CD4-positive, alpha-beta T cell treated with Interferon alpha-2 for 1 hour (primary cell): ENCODE measurements at places on chromosomes 13 and 19.

GRCh38 chr13:78398743-78399410 lies 204.5 kb downstream of the POU4F1 start:
- no peak for DNase-seq

DNA sequence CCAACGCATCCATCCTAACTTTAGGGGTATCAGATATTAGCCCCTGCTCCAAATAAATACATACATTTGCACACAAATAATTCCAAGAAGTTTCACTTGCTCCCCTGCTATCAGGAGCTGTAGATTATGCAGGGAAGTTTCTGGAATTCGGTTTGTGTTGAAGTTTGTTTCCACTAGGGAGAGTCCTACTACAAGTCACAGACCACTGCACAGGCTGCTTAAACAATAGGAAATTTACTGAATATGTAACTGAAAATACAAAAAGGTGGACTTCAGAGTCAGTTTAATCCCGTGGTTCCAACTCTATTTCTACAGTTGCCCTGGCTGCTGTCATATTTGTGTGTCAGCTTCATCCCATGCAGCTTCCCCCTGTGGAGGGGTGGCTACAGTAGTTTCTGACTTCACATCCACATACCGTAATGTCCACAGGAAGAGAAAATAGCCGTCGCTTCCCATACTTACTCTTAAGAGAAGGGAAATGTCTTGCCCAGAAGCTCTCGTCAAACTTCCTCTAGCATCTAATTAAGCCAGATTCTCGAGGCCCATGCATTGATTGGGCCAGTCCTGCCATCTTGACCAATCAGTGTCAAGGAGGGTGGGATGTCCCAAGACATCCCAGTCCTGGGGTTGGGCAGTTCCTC lies 286.6 kb downstream of the COG6 start:
- DNase-seq: no peak

GRCh38 chr13:97002581-97002980 lies 8.3 kb upstream of the OXGR1 start:
- DNase-seq: no peak

DNA sequence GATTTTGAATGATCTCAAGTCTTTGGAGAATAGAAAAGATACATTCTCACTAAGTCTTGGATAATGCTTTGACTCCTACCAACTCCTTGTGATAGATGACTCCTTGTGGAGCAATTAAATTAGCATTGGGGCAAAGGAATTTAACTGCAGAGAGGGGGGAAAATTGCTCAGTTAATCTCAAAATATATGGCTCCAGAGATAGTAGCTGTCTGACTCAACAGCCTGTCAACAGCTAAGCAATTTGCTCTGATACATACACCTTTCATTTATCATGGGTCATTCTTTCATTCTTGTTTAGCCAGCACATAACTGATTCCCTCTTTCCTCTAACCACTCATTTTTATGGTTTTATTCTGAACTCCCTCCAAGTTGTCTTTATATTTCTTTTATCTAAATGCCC lies 225.6 kb upstream of the OBI1 start:
- no peak for DNase-seq

GRCh38 chr13:47134939-47135489 lies 238.2 kb upstream of the HTR2A start:
- no peak for DNase-seq

DNA sequence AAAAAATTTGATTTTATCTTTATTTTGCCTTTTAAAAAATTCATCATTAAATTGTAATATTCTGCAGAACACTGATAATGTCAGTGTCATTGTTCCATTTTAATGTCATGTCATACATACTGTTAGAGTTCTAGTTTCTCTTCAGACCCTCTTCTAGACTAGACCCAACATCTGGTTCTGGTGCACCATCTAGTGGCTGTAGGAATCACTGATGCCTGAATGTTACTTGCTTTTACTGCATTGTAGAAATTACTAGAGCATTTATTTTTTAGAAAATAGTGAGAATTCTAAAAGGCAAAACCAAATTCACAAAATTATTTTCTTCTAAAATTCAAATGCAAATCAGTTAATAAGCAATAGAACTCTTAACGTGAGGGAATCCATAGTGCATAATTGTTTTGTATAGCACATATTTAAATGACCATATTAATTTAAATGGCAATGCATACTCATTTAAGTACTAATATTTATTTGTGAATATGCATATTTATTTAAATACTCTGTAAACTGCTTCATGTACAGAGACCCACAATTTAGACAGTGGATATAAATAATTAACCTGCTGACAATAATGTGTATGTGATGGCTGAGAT lies 425.7 kb downstream of the KLF12 start:
- DNase-seq: peak; percentile 81

DNA sequence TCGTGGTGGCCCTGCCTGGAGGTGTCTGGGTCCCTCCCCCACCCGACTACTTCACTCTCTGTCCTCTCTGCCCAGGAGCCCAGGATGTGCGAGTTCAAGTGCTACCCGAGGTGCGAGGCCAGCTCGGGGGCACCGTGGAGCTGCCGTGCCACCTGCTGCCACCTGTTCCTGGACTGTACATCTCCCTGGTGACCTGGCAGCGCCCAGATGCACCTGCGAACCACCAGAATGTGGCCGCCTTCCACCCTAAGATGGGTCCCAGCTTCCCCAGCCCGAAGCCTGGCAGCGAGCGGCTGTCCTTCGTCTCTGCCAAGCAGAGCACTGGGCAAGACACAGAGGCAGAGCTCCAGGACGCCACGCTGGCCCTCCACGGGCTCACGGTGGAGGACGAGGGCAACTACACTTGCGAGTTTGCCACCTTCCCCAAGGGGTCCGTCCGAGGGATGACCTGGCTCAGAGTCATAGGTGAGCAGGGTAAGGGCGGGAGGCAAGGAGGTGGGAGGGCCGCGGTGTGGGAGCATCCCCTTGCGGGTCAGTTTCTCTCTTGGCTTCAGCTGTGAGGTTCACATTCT lies 19.2 kb downstream of the NECTIN2 start:
- no peak for DNase-seq

GRCh38 chr13:26614721-26615120 lies 57.2 kb downstream of the WASF3 start:
- no peak for DNase-seq

DNA sequence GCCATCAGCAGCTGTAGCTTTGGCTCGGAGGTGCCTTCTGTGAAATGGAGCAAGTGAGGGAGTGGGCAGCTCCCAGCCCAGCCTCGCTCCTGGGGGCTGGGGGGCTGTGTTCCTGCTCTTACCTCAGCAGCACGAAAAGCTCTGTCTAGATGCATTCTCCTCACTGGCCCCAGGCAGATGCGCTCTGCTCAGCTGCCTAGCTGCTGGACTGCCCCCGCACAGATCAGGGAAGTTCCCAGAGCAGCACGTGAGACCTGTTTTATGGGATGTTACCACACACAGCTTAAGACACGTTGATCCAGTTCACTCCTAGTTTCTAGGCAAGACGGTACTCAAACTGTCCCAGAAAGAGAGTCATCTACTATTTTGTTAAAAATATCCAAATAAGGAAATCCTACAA lies 13.6 kb downstream of the LCP1 start:
- DNase-seq: peak; percentile 61

DNA sequence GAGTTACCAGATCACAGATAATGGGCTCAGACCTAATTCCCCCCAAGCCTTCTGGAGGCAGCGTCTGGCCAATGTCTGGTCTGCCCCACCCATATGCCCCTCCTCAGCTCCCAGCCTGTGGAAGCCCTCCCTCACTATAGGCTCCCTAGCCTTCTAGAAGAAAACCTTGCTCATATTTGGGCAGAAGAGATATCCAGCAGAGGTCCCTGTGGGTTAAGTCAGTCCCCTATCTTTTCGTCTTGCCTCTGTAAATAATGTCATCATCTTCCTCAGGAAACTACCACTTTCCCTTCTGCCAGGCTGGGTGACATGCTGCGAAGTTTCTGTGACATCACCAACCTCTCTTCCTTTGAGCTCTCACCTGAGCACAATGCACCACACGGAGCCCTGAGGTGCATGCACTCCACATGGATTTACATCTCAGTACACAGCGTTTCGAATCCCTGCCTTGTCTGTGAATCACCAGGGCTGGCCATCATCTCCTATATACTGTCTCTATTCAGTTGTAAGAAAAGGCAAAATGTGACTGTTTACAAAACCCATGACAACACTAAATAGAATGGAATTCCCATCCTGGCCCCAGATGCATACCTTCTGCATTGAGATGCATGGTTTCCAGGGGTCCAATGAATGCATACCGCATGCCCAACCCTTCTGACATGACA lies 112.8 kb downstream of the CRYL1 start:
- DNase-seq: peak; percentile 16

DNA sequence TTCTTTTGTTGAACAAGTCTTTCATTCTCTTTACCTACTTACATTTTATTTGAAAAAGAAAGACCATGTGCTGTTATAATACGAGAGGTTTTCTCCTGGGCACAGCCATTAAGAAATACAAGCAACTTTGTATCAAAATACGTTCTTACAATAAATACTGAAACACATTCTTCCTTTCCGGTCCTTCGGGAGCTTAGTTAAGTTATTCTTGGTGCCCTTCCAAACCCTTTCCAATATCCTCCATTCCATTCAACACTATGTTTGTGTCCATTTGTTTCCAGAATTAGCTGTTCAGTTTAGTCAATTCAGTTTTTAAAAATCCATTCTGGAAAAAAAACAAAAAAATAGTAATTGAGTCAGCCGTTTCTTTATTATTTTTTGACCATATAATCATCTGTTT lies 746.8 kb upstream of the SLC10A2 start:
- no peak for DNase-seq

DNA sequence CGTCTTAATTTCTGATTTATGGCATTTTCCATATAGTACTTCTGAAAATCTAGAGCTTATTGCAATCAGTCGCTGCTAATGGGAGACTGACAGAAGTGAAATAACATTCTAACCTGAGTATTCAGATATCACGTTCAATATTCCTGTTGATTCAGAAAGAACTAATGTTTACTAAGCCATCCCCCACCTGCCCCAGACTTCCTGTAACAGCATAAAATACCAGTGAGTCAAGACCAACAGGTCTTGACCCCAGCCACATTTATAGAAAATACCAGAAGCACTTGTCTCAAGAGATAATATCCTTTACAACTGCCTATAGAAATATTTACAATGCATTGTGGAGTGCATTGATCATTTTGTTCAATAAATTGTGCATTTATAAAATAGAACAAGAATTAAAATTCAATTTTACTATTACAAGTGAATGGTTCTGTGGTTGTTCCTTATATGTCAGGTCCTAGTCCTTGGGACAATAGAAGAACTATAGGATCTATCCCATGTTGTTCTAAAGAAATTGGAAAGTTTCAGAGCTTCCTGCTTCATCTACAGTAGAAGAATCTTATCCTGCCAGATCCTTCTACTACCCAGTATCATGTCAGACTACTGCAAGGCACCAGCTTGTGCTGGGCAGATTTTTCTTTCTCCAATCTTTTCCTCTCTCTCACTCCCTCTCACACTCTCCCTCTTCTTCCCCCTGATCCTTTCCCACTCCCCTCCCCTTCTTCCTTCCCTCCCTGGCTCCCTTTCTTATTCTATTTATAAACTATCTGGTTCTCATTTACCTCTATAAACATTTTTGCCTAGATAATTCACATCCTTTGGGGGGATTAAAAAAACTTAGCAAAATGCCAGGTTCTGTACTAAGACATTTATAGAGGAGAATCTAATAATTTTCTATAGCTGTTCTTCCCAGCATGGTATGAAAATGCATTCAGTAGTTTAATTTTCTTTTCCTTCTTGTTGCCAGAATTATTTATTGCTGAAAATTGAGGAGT lies 629.9 kb downstream of the DIAPH3 start:
- DNase-seq: no peak

DNA sequence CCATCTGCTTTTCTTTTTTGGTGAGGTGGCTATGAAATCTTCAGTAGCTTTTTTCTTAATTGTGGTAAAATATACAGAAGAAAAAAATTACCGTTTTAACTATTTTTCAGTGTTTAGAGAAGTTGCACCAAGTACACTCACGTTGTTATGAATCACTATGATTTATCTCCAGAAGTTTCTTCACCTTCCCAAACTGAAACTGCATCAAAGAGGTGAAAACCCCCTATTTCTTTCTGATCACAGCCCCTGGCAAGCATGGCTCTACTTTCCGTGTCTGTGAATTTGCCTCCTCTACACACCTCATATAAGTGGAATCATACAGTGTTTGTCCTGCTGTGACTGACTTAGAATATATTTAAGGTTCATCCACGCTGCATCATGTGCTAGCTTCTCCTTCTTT lies 15.6 kb upstream of the SIGLEC10 start:
- DNase-seq: no peak

GRCh38 chr13:110801044-110801443 lies 87.5 kb downstream of the ING1 start:
- no peak for DNase-seq

DNA sequence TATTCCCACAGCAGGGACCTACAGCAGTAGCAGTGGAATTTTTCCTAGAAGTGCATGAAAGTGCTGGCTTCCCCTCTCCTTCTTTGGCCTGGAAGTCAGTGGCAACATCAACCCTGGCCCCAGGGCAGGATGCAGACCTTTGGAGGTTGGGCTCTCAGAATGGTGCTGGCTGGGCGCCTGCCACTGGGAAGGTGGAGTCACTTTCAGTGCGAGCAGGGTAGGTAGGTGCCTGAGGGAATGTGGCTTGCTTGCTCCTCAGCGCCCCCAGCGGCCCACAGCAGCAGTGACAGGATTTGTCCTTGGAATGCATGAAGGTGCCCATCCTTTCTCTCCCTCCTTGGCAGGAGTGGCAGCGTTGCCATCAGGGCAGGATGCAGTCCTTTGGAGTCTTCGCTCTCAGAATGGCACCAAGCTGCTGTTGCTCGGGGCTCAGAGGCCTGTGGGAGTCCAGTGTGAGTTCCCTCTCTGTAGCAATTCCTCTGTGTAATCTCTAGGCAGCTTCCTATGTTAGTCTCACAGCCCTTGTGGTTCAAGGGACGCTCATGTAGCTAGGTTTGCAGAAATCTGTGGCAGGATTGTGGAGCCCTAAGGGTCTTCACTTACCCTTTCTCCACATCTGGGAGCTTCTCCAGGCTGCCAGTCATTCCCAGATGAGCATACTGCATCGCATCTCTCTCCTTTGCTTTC lies 354.4 kb upstream of the DACH1 start:
- DNase-seq: no peak

DNA sequence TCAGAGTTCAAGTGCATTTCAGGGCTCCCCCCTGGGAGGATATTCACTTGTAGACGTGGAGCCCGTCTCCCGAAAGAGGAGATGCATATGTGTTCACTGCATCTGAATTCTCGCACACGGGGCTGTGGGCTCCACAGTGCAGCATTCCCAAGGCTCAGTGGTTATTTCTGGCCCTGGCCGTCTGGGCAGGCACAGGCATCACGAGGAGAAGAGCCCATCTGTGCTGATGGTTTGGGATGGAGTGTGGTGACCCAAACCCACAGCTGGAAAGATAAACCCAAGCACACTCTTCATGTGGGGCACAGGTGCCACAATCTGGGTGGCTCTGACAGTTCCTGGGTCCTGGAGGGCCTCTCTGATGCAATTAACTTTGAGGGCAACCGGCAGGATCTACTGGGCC lies 242.1 kb downstream of the TSHZ3 start:
- DNase-seq: no peak

DNA sequence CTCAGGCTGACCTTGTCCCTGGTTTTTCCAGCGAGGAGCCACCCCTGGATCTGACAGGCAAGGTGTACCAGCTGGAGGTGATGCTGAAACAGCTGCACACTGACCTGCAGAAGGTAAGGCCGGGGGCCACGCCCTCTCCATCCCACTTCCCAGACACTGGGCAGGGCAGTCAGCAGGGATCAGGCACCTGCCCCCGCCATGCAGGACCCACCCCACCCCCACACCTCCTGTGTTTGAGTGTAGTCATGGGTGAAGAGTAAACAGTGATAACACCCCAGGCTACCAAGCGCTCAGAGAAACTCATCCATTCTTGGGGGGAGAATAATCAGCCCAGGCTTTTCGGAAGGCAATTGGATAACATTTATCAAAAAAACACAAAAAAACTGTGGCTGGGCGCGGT lies 19.9 kb downstream of the DPF1 start:
- no peak for DNase-seq
